Thyroid gland (tissue), 4 donors: ENCODE measurements at places on chromosomes 16 and 17. TPM values are rescaled to one million over a fixed set of nuclear protein-coding genes. Genes with fewer than 3 reads are reported as not detected.

DNA sequence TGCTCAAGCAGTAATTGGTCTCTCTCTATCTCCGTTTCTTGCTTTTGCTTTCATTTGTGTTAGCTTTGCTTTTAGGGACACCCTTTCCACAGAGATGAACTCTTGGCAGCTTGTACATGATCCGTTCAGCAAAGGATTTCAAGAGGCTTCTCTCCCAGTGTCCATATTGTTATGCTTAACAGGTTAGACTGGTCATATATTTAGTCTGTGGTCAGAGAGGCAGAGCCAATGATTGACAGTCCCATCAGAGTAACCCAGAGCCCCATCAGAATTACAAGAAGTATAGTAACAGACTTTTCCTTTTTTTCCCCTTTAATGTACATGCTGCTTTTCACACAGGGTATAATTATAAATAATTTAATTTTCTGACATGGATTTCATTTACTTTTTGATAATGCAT lies 34.4 kb downstream of the GDPD1 start:
- H3K4me3 ChIP-seq: no peak overlapping the region
- H3K36me3 ChIP-seq: no peaks in the 10 kb centered on the region
- no peak for DNase-seq
- no peaks in the 10 kb centered on the region for H3K4me1 ChIP-seq
- no peaks in the 10 kb centered on the region for H3K27me3 ChIP-seq

GRCh38 chr17:66739553-66739952 lies 95.4 kb upstream of the CACNG5 start:
- H3K36me3 ChIP-seq: no peaks in the 10 kb centered on the region
- no peak overlapping the region for H3K27ac ChIP-seq
- no peak overlapping the region for H3K4me3 ChIP-seq
- DNase-seq: no peak
- no peaks in the 10 kb centered on the region for H3K4me1 ChIP-seq
- no peaks in the 10 kb centered on the region for H3K27me3 ChIP-seq

GRCh38 chr17:42275527-42276358 lies 448 bp downstream of the STAT5B start:
- no peaks in the 10 kb centered on the region for H3K27me3 ChIP-seq
- no peaks in the 10 kb centered on the region for H3K36me3 ChIP-seq
- no peak overlapping the region for H3K27ac ChIP-seq
- H3K4me1 ChIP-seq: peaks cover 15% of the 10 kb centered on the region

- peak; percentile 88 for DNase-seq
- peak overlapping the region; percentile 92 for H3K27ac ChIP-seq
- no peaks in the 10 kb centered on the region for H3K27me3 ChIP-seq
- H3K4me1 ChIP-seq: peaks cover 55% of the 10 kb centered on the region
- no peaks in the 10 kb centered on the region for H3K36me3 ChIP-seq
Measured at GRCh38 chr17:47946929-47947397, 5.6 kb downstream of the PNPO start.

GRCh38 chr16:3074860-3075522 lies 9.6 kb downstream of the IL32 start:
- no peak for DNase-seq
- no peaks in the 10 kb centered on the region for H3K36me3 ChIP-seq
- no peak overlapping the region for H3K27ac ChIP-seq
- no peak overlapping the region for H3K4me3 ChIP-seq
- no peaks in the 10 kb centered on the region for H3K4me1 ChIP-seq

GRCh38 chr16:50253514-50253910 lies 12.8 kb upstream of the ADCY7 start:
- H3K4me3 ChIP-seq: no peak overlapping the region
- H3K27me3 ChIP-seq: no peaks in the 10 kb centered on the region
- no peak overlapping the region for H3K27ac ChIP-seq
- H3K36me3 ChIP-seq: no peaks in the 10 kb centered on the region
- DNase-seq: no peak
- H3K4me1 ChIP-seq: peaks cover 5% of the 10 kb centered on the region

GRCh38 chr17:72765368-72766153 lies 326.9 kb downstream of the SLC39A11 start:
- H3K4me3 ChIP-seq: no peak overlapping the region
- no peaks in the 10 kb centered on the region for H3K27me3 ChIP-seq
- no peaks in the 10 kb centered on the region for H3K4me1 ChIP-seq
- H3K36me3 ChIP-seq: no peaks in the 10 kb centered on the region
- DNase-seq: no peak

- H3K27ac ChIP-seq: no peak overlapping the region
- peaks cover 20% of the 10 kb centered on the region for H3K4me1 ChIP-seq
- DNase-seq: no peak
- H3K4me3 ChIP-seq: no peak overlapping the region
- H3K36me3 ChIP-seq: no peaks in the 10 kb centered on the region
Measured at GRCh38 chr17:46766493-46767491, 51.7 kb downstream of the WNT3 start.

GRCh38 chr17:76277300-76278267 lies 12.4 kb downstream of the UBALD2 start:
- DNase-seq: no peak
- no peaks in the 10 kb centered on the region for H3K27me3 ChIP-seq
- no peak overlapping the region for H3K27ac ChIP-seq

DNA sequence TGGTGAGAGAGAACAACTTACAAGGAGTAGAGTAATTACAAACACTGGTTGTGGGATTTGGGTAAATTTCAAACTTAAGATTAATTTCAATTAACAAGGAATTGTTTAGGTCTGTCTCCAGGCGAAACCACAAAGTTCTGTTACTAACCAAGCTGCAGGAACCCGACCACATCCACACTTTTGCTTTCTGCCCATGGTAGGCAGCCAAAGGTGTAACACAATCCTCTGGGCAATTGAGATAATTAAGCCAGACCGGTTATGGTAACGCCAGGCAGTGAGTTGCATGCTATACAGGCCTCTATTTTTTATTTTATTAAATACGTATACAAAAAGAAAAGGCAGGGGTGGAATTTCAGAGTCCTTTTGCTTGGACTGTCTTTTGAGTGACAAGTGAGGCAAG lies 12.0 kb downstream of the KCNJ2 start:
- no peak overlapping the region for H3K27ac ChIP-seq
- no peak for DNase-seq
- H3K36me3 ChIP-seq: no peaks in the 10 kb centered on the region

DNA sequence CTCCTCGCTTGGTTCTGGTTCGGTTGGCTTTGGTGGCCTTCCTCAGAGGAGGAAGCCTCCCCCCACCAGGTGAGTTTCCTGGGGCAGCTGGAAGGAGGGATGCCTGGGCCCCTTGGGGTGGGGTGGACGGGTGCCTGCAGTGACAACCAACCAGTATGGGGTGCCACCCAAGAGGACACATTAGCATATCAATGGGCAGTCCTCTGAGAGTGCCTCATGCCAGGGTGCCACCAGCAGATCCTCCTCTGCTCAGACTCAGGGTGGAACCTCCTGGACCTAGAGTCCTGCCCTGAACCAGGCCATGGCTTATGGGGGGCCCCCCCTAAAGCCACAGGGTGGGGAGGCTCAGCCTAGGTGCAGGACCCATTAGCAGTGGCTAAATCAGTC lies 2.7 kb downstream of the PPP1R1B start:
- H3K27me3 ChIP-seq: peaks cover 15% of the 10 kb centered on the region
- DNase-seq: no peak
- H3K4me3 ChIP-seq: no peak overlapping the region
- H3K36me3 ChIP-seq: no peaks in the 10 kb centered on the region

DNA sequence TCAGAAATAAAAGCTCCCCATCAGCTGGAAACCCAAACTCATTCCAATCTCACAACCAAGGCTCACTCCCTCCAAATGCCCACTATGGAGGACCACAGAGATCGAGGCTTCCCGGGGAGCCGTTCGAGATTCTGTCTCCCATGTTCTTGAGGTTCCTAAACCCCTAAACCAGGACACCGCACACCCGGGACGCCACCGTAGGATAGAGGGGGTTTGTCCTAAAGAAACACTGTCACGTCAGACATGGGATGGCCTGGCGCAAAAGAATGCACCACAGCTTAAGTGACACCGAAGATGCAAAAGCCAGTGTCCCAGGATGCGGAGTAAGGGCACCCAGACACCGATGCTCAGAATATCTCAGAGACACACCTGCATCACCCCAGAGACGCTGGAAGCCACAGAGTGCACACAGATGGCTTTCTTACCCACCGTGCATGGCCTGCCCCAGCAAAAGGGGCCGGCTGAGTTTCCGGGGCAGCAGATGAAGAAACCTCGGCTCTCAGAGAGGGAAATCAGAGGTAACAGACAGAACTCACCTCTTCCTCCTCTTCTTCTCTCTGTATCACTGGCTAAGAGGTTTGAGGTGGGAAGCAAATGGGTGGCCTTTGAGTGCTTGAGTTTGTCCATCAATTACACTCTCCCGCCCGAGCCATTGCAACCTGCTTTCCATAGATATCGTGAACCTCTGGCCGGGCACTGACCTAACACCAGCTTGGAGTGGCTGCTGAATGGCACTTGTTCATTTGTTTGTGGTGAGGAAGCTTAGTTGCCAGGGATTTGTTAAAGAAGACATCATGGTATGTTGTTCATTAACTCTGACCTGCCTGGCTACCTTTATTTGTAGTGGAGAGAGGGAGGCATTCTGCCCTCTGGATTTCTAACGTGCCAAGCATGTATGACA lies 65.1 kb upstream of the TNRC6C start:
- no peaks in the 10 kb centered on the region for H3K36me3 ChIP-seq
- DNase-seq: no peak
- H3K27ac ChIP-seq: no peak overlapping the region

DNA sequence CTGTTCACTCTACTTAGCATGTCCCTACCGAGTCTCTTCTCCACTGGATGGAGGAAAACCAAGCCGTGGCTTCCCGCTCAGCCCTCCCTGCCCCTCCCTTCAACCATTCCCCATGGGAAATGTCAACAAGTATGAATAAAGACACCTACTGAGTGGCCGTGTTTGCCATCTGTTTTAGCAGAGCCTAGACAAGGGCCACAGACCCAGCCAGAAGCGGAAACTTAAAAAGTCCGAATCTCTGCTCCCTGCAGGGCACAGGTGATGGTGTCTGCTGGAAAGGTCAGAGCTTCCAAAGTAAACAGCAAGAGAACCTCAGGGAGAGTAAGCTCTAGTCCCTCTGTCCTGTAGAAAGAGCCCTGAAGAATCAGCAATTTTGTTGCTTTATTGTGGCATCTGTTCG lies 2.8 kb upstream of the LPCAT2 start:
- no peaks in the 10 kb centered on the region for H3K27me3 ChIP-seq
- H3K27ac ChIP-seq: peak overlapping the region; percentile 78
- DNase-seq: no peak
- no peaks in the 10 kb centered on the region for H3K36me3 ChIP-seq

GRCh38 chr17:34291721-34292348 lies 6.3 kb downstream of the CCL11 start:
- H3K27me3 ChIP-seq: no peaks in the 10 kb centered on the region
- H3K27ac ChIP-seq: no peak overlapping the region
- H3K4me1 ChIP-seq: no peaks in the 10 kb centered on the region
- no peak for DNase-seq
- H3K4me3 ChIP-seq: no peak overlapping the region

DNA sequence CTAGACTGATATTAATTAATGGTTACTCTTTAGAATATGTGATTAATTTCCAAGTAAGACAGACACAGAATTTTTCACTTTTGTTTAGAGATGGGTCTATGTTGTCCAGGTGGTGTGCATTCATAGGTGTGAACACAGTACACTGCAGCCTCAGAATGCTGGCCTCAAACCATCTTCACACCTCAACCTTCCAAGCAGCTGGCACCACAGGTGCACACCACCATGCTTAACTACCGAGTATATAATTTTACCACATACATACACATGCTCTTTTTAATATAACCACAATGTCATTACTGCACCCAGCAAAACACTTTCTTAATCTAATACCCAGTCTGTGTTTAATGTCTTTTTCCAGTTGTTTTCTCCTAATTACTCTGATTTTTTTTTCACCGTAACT lies 23.9 kb downstream of the N4BP1 start:
- no peaks in the 10 kb centered on the region for H3K36me3 ChIP-seq
- DNase-seq: no peak
- H3K4me1 ChIP-seq: peaks cover 16% of the 10 kb centered on the region
- no peaks in the 10 kb centered on the region for H3K27me3 ChIP-seq

- H3K27ac ChIP-seq: no peak overlapping the region
- no peak for DNase-seq
- no peaks in the 10 kb centered on the region for H3K4me1 ChIP-seq
- H3K4me3 ChIP-seq: no peak overlapping the region
- H3K36me3 ChIP-seq: no peaks in the 10 kb centered on the region
Measured at GRCh38 chr16:71402007-71402406, 39.8 kb downstream of the TLE7 start.

DNA sequence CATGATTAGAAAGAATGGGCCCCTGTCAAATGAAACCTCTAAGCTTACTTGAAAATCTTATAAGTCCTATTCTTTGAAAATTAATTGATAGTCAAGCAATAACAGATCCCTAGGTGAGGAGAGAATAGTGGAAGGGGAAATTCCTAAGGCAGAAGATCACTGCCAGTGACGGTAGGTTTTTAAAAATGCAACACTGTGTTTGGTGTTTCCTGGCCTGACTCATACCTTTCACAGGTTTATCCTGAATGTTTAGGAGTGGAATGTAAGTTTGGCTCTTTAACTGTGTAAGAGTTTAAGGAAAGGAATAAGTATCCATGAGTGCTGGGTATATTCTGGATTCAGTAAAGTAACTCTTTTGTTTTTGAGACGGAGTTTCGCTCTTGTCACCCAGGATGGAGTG lies 23.8 kb downstream of the HAPSTR1 start:
- H3K36me3 ChIP-seq: no peaks in the 10 kb centered on the region
- H3K4me3 ChIP-seq: no peak overlapping the region
- H3K4me1 ChIP-seq: peaks cover 66% of the 10 kb centered on the region
- no peaks in the 10 kb centered on the region for H3K27me3 ChIP-seq
- no peak overlapping the region for H3K27ac ChIP-seq

GRCh38 chr17:73787076-73788059 lies 143.1 kb upstream of the SDK2 start:
- H3K4me1 ChIP-seq: peaks cover 7% of the 10 kb centered on the region
- no peaks in the 10 kb centered on the region for H3K36me3 ChIP-seq
- no peak overlapping the region for H3K27ac ChIP-seq

- H3K4me3 ChIP-seq: no peak overlapping the region
- no peaks in the 10 kb centered on the region for H3K4me1 ChIP-seq
- no peaks in the 10 kb centered on the region for H3K27me3 ChIP-seq
- H3K27ac ChIP-seq: no peak overlapping the region
Measured at GRCh38 chr17:47870056-47870455, 19.1 kb upstream of the SP6 start.

DNA sequence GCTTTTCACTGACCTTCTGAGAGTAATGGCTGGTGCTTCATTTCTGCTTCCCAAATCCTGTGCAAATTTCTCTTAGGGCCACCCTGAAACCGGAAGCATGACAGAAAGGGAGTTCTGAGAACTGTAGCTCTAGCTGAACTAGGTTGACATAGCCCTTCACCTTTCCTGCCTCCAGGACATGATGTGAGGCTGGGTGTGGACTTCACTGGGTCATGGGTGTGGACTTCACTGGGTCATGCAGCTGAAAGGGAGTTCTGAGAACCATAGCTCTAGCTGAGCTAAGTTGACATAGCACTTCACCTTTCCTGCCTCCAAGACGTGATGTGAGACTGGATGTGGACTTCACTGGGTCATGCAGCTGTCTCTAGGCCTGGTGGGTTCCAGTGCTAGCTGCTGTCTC lies 54.3 kb upstream of the NLRP1 start:
- H3K36me3 ChIP-seq: no peaks in the 10 kb centered on the region
- no peak overlapping the region for H3K4me3 ChIP-seq
- no peaks in the 10 kb centered on the region for H3K4me1 ChIP-seq
- no peaks in the 10 kb centered on the region for H3K27me3 ChIP-seq
- H3K27ac ChIP-seq: no peak overlapping the region

GRCh38 chr16:29825145-29826044 lies 5.1 kb downstream of the MVP start:
- H3K27me3 ChIP-seq: no peaks in the 10 kb centered on the region
- DNase-seq: no peak
- peak overlapping the region; percentile 62 for H3K27ac ChIP-seq
- peaks cover 55% of the 10 kb centered on the region for H3K4me1 ChIP-seq
- H3K4me3 ChIP-seq: no peak overlapping the region

CCL11 gene
- total RNA-seq: not detected

ZCCHC14 gene
- 70.0 TPM for total RNA-seq

SLFN14 gene
- total RNA-seq: not detected

GRIN2A gene
- total RNA-seq: 0.11 TPM

MEOX1 gene
- 1.9 TPM for total RNA-seq

SCN4A gene
- total RNA-seq: 4.5 TPM
